ENCODE measurements at places on chromosomes 6 and 20.

GRCh38 chr6:11025921-11026635, 18.0 kb downstream of the ELOVL2 start:
- no peak for DNase-seq

GRCh38 chr6:164838068-164838615, 471.3 kb downstream of the C6orf118 start:
- no peak for DNase-seq

- no peak for DNase-seq
Measured at GRCh38 chr6:53299331-53300005, 49.3 kb downstream of the ELOVL5 start.

GRCh38 chr20:48094196-48094749, 309.0 kb upstream of the SULF2 start:
- no peak for DNase-seq

GRCh38 chr20:58039274-58040092, 189.0 kb downstream of the ANKRD60 start:
- no peak for DNase-seq

GRCh38 chr6:147099974-147100373, 104.2 kb upstream of the STXBP5 start:
- no peak for DNase-seq

- no peak for DNase-seq
Measured at GRCh38 chr6:8905757-8906156, 470.4 kb upstream of the SLC35B3 start.

DNA sequence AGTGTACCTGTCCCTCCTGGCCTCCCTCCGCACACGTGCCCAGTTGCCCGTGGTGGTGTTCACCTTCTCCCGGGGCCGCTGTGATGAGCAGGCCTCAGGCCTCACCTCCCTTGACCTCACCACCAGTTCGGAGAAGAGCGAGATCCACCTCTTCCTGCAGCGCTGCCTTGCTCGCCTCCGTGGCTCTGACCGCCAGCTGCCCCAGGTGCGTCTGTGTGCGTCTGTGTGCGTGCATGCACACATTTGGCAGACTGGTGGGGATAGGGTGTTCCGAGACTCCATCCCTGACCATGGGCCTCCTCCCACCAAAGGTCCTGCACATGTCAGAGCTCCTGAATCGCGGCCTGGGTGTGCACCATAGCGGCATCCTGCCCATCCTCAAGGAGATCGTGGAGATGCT, 4.9 kb downstream of the SKIC2 start:
- DNase-seq, result no peak

DNA sequence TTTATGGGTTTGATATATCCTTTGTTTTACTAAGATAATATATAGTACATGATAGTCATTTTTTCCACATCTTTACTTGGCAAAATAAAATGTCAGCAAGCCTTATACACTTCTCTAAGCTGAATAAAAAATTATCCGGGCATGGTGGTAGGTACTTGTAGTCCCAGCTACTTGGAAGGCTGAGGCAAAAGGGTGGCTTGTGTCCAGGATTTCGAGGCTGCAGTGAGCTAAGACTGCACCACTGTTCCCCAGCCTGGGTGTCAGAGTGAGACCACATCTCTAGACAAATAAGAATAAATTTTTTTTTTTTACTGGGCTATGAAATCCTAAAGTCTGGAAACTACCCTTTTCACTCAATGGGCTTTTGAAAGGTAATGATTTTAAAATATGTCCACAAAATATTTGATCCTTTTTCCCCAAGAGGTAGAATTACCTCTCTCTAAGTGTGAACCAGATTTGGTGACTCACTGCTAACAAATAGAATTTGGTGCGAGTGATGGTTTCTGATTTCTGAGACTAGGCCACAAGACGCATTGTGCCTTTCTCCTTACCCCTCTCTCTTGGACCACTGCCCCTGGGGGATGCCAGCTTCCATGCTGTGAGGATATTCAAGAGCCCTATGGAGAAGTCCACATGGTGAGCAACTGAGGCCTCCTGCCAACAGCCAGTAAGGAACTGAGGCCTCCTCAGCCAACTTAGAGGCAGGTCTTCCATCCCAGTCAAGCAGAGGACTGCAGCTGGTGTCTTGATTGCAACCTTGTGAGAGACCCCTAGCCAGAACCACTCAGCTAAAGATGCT, 84.2 kb upstream of the ZNFX1 start:
- no peak for DNase-seq

DNA sequence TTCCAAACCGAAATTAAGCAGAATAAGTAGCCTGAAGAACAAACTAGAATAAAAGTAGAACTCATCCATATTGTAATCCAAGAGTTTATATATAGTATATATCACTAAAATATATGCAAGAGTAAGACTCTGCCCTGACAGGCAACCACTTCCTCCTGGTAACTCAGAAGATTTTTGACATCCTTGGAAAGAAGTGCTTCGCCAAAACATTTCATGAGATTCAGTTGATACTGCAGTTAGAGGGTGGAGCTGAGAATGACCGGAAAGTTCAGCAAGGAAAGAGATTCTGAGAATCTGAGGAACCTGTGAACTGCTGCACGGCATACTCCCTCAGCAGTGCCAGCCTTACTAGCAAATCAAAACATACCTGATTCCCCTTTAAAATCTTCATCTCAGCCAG, 79.6 kb downstream of the CDK19 start:
- DNase-seq, result no peak

DNA sequence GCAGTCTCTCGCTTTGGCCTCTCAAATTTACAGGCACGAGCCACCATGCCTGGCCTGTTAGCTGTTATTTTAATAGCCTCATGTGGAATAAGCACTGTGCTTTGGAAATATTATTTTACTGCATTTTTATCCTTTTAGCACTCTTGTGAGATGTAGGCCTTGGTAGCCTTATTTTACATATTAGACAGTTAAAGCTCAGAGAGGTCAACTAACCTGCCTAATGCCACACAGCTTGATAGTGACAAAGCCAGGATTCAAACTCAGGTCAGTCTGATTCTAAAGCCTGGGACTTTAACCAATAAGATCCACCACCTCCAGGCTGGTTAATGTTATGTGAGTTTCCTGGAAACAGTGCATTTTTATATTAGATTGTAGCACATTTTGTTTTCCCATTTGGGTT, 9.5 kb downstream of the TNFAIP3 start:
- no peak for DNase-seq

- DNase-seq, result no peak
Measured at GRCh38 chr6:83352424-83353061, 78.3 kb downstream of the ME1 start.

GRCh38 chr20:63328718-63329275, 32.4 kb downstream of the CHRNA4 start:
- DNase-seq, result no peak

All from stimulated activated CD4-positive, alpha-beta T cell treated with anti-CD3 and anti-CD28 coated beads, Interleukin-1b, Interleukin-23, amount 100 ng/mL, for 1 hour (primary cell).